PC-9 (cell line): ENCODE measurements at places on chromosomes 7 and 10.

GRCh38 chr10:8321990-8322389, 267.5 kb downstream of the GATA3 start:
- no peak overlapping the region for H3K4me3 ChIP-seq
- H3K27me3 ChIP-seq = no peaks in the 10 kb centered on the region
- no peak overlapping the region for H3K27ac ChIP-seq
- H3K4me1 ChIP-seq = no peaks in the 10 kb centered on the region
- H3K36me3 ChIP-seq = no peaks in the 10 kb centered on the region

DNA sequence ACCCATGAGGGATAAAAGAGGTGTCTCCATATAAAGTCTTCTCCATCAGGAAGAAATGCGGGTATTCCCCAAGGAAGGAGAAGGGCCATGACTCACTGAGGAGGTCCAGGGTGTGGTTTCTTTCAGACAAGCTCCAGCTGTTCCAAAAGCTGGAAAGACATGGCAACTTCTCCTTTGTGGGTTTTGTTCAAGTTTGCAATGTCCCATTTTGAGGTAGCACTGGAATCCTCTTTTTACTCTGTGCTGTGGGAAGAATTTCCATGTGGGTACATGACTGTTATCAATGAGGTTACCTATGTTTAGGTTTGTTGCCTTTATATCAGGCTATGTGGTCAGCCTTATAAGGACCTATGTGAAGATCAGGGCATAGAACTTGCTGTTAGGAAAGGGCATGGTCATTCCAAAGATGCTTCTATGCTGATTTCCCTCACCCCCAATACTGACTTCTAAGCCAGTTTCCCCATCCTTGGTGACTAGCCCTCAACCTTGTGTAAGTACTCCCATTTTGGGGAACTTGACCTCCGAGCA, 697.5 kb downstream of the INHBA start:
- H3K27me3 ChIP-seq = no peaks in the 10 kb centered on the region
- H3K4me3 ChIP-seq = no peak overlapping the region
- H3K4me1 ChIP-seq = peaks cover 54% of the 10 kb centered on the region
- peak; percentile 23 for DNase-seq
- peak overlapping the region; percentile 82 for H3K27ac ChIP-seq
- H3K36me3 ChIP-seq = no peaks in the 10 kb centered on the region

GRCh38 chr10:132915411-132915810, 27.0 kb downstream of the CFAP46 start:
- H3K36me3 ChIP-seq = no peaks in the 10 kb centered on the region
- DNase-seq = no peak
- H3K27ac ChIP-seq = no peak overlapping the region
- peaks cover 7% of the 10 kb centered on the region; the same call in 1 of the 2 replicates for H3K27me3 ChIP-seq

- no peak overlapping the region for H3K4me3 ChIP-seq
- peak; percentile 54 for DNase-seq
- H3K4me1 ChIP-seq = peaks cover 15% of the 10 kb centered on the region; the same call in 1 of the 2 replicates
- H3K27me3 ChIP-seq = no peaks in the 10 kb centered on the region
- no peaks in the 10 kb centered on the region for H3K36me3 ChIP-seq
Observed at GRCh38 chr10:87657371-87657770, 2.3 kb upstream of the PAPSS2 start.

- H3K4me3 ChIP-seq = no peak overlapping the region
- H3K27me3 ChIP-seq = peaks cover 61% of the 10 kb centered on the region
- DNase-seq = no peak
- H3K27ac ChIP-seq = no peak overlapping the region
- no peaks in the 10 kb centered on the region for H3K4me1 ChIP-seq
- H3K36me3 ChIP-seq = no peaks in the 10 kb centered on the region
Observed at GRCh38 chr10:131132681-131133080, 178.8 kb downstream of the TCERG1L start.

DNA sequence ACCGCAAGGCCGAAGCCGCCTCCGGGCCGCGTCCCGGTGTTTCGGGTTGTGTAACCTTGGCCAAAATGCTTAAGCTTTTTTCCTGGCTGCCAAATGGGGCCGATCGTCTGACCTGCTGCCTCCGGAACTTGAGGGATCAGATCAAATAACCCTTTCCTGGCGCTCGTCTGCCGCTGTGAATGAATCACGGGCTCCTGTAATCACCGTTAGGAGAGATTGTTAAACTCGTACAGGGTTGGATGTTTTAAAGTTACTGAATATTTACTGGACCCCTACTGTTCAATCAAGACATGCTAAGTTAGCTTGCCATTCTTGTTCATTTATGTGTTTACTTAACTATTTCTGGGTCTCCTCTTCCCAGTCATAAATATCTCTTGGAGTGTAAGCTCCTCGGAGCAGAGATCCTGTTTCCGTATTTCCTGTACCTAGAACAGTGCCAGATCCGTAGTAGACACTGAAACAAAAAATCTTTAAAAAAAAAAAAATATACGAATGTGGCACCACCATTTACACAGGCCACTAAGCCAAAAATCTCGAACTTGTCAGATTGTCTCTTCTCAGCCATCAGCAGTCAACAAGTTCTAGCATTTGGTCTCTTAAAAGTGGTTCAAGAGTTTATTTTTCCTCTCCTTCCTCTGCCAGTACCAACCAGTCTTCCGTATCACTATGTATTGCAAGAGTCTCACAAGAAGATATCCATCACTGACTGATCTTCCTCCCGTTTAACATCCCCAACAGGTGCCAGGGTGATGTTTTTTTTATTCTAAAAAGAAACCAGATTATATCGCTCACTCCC, 650 bp upstream of the TM9SF3 start:
- peaks cover 30% of the 10 kb centered on the region for H3K4me1 ChIP-seq
- H3K27ac ChIP-seq = peak overlapping the region; percentile 75
- peak overlapping the region; percentile 91 for H3K4me3 ChIP-seq
- DNase-seq = no peak
- no peaks in the 10 kb centered on the region for H3K27me3 ChIP-seq
- H3K36me3 ChIP-seq = no peaks in the 10 kb centered on the region

GRCh38 chr10:51510231-51510630, 189.2 kb downstream of the CSTF2T start:
- no peaks in the 10 kb centered on the region for H3K36me3 ChIP-seq
- no peak overlapping the region for H3K27ac ChIP-seq
- no peak for DNase-seq
- no peaks in the 10 kb centered on the region for H3K27me3 ChIP-seq

- H3K27ac ChIP-seq = no peak overlapping the region
- no peak for DNase-seq
- no peak overlapping the region for H3K4me3 ChIP-seq
- H3K27me3 ChIP-seq = no peaks in the 10 kb centered on the region
- H3K36me3 ChIP-seq = no peaks in the 10 kb centered on the region
Observed at GRCh38 chr10:90849956-90850749, 7.7 kb downstream of the HTR7 start.

- no peaks in the 10 kb centered on the region for H3K36me3 ChIP-seq
- H3K4me1 ChIP-seq = peaks cover 14% of the 10 kb centered on the region
- DNase-seq = no peak
- no peaks in the 10 kb centered on the region for H3K27me3 ChIP-seq
- no peak overlapping the region for H3K27ac ChIP-seq
- no peak overlapping the region for H3K4me3 ChIP-seq
Observed at GRCh38 chr7:26709210-26709990, 155.0 kb downstream of the SKAP2 start.

DNA sequence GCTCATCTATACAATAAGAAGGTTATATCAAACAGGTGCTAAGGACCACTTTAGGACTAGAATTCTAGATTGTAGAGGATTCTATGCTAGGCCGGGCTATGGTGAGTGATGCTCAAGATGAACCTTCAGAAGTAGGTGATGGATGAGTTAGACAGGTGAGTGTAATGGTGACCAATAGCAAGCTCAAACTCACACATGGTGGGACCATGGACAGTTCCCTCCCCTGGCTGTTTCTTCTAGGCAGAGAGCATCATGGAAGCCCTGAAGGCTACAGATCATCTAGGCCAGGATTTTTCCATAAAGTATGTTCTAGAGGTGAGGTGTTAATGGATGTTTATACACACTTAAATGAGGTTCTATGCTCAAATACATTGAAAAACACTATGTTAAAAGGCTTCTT, 162.2 kb upstream of the WDR11 start:
- H3K4me3 ChIP-seq = no peak overlapping the region
- no peak for DNase-seq
- H3K4me1 ChIP-seq = no peaks in the 10 kb centered on the region
- H3K36me3 ChIP-seq = no peaks in the 10 kb centered on the region
- no peaks in the 10 kb centered on the region for H3K27me3 ChIP-seq

GRCh38 chr7:38796626-38797501, 112.1 kb downstream of the VPS41 start:
- peak; percentile 46 for DNase-seq
- peaks cover 3% of the 10 kb centered on the region; the same call in 1 of the 2 replicates for H3K36me3 ChIP-seq
- H3K27ac ChIP-seq = no peak overlapping the region
- H3K4me3 ChIP-seq = no peak overlapping the region
- H3K4me1 ChIP-seq = no peaks in the 10 kb centered on the region

DNA sequence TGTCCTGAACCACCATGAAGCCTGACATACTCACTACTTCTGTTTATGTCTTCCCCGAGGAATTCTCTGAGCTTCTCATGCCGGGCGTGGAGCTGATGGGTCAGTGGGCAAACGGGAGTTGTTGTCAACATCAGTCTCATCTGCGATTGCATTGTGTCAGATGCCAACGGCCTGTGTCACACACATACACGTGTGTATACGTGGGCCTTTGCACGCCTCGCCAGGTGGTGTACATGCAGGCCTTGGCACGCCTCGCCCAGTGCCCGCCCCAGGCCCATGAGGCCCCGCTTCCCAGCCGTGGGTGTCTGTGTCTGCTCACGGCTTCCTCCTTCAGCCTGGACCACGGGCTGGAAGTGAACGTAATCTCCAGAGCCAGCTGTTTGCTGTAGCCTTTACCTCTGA, 7.5 kb upstream of the CSGALNACT2 start:
- H3K4me3 ChIP-seq = no peak overlapping the region
- no peaks in the 10 kb centered on the region for H3K27me3 ChIP-seq
- no peak overlapping the region for H3K27ac ChIP-seq
- no peak for DNase-seq

DNA sequence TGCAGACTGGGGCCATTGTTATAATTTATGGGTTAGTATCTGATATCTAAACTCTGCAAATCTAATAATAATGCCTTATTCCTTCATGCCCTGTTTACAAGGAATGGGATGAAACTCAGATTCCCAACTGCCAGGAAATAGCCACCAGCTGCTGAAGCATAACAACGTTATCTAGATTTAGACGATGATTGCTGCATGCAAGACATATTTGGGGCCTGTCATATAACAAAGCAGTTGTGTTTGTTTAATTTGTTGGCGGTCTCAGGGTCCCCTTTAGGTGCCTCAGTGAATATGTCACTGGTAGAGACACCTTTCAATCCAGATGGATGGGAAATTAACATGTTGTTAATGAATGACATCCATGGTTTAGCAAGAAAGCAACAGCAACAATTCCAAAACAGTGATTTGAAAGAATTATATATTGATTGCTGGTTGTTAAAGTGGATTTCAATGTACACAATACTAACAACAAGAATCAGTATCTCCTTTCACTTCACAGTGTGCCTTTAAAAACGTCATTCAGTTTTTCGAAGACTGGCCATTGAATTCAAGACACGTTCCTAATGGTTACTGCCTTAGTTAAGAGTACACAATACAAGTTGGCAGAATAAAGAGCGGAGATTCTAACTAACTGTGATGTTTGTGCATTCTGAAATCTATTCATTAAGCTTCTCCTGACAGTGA, 860.6 kb upstream of the CELF2 start:
- H3K27ac ChIP-seq = no peak overlapping the region
- no peaks in the 10 kb centered on the region for H3K36me3 ChIP-seq
- H3K4me3 ChIP-seq = no peak overlapping the region
- no peaks in the 10 kb centered on the region for H3K27me3 ChIP-seq
- no peak for DNase-seq

DNA sequence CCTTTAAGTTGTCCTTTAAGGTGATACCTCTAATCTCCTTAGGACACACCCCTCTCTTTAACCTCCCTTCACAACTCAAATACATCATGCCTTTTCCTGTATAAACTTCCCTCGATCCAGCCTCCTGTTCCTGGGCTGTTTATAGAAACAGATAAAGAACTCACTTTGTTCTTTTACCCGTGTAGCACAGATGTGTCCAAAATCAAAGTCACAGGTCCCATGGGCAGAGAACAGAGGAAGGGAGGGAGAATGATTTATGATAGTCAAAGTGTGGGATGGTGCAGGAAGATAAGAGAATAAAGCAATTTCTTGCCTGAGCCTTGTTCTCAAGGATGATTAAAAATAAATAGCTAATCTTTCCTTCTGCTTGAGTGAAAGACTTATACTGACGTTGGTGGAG, 50.3 kb upstream of the CABCOCO1 start:
- DNase-seq = no peak
- H3K36me3 ChIP-seq = no peaks in the 10 kb centered on the region
- no peaks in the 10 kb centered on the region for H3K27me3 ChIP-seq
- H3K4me3 ChIP-seq = no peak overlapping the region

- no peak for DNase-seq
- no peaks in the 10 kb centered on the region for H3K27me3 ChIP-seq
- H3K4me1 ChIP-seq = no peaks in the 10 kb centered on the region
- no peak overlapping the region for H3K4me3 ChIP-seq
- no peaks in the 10 kb centered on the region for H3K36me3 ChIP-seq
- H3K27ac ChIP-seq = no peak overlapping the region
Observed at GRCh38 chr10:89744026-89744425, 42.6 kb downstream of the KIF20B start.

- no peak for DNase-seq
- no peak overlapping the region for H3K4me3 ChIP-seq
- no peak overlapping the region for H3K27ac ChIP-seq
- no peaks in the 10 kb centered on the region for H3K36me3 ChIP-seq
- no peaks in the 10 kb centered on the region for H3K4me1 ChIP-seq
Observed at GRCh38 chr7:152967958-152968357, 208.4 kb downstream of the ACTR3B start.

GRCh38 chr7:94897541-94897940, 9.9 kb upstream of the PPP1R9A start:
- no peak overlapping the region for H3K27ac ChIP-seq
- H3K36me3 ChIP-seq = no peaks in the 10 kb centered on the region
- no peak overlapping the region for H3K4me3 ChIP-seq
- no peaks in the 10 kb centered on the region for H3K4me1 ChIP-seq
- no peaks in the 10 kb centered on the region for H3K27me3 ChIP-seq
- DNase-seq = no peak

- no peak overlapping the region for H3K4me3 ChIP-seq
- no peaks in the 10 kb centered on the region for H3K27me3 ChIP-seq
- H3K36me3 ChIP-seq = no peaks in the 10 kb centered on the region
- H3K4me1 ChIP-seq = no peaks in the 10 kb centered on the region
- no peak for DNase-seq
Observed at GRCh38 chr7:7868572-7868899, 100.1 kb upstream of the GLCCI1 start.

DNA sequence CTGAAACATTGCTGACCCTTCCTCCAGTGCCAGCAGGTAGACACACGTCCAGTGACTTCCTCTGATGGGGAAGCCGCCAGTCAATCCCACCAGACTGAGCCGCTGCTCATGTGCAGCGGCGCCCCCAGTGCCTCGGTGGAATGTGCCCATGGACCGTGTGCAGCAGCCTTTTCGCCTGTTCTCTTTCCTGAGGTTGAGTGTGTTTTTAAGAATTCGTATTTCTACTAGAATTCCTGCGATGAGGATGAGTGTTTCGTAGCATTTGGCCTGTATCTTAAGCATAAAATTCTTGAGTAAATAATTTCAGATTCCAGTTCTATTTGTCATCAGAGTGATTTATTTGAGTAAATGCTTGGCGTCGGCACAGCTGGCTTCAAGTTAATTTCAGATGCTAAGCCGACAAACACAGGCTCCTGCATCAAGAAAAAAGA, 35.4 kb downstream of the BNIP3 start:
- H3K27ac ChIP-seq = no peak overlapping the region
- H3K36me3 ChIP-seq = no peaks in the 10 kb centered on the region
- no peak overlapping the region for H3K4me3 ChIP-seq
- peak; percentile 31 for DNase-seq
- H3K27me3 ChIP-seq = no peaks in the 10 kb centered on the region
- H3K4me1 ChIP-seq = no peaks in the 10 kb centered on the region
